Neural crest cell (in vitro differentiated cells): ENCODE measurements at places on chromosomes 12 and 14. TPM values are rescaled to one million over a fixed set of nuclear protein-coding genes. Genes with fewer than 3 reads are reported as not detected.

DNA sequence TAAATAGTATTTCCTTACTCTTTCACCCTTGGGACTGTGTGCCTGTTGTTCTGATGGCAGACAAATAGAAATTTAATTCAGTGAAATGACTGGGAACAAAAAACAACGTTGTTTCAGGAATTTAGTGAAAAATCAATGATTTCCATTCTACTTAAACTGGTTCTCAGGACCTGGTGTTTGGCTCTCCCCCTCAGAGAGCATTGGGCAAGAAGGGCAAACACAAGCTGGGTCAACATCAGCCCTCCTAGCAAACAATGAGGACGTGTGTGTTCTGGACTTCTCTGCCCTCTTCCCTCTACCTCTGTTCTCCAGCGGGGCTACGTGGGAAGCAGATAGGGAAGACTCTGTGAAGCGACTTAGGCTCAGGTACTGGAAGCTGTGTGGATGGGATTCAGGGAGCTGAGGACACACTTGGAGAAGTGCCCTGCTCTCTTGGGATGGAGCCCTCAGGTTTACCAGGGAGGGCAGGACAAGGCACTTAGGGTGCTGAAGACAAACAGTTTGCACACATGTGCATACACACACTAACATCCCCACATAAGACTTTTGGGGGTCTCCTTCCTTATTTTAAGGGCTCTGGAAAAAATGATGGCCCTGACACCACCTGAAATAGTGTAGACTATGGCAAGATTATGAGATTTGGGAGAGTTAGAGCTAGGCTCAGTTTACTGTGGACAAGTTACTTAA is 7.6 kb upstream of the SERPINA1 start:
- DNase-seq, result no peak

GRCh38 chr12:16154990-16155389 is 122.5 kb downstream of the SLC15A5 start:
- no peak for DNase-seq

TMTC1 gene
- 13.1 and 13.2 TPM in 2 replicates for total RNA-seq

GRCh38 chr12:48932878-48933277 is 7.6 kb upstream of the FKBP11 start:
- no peak for DNase-seq

TAS2R31 gene
- total RNA-seq, result 2.1 and 2.5 TPM in 2 replicates

GRCh38 chr14:52067873-52068614 is 815 bp downstream of the NID2 start:
- peak; percentile 28 for DNase-seq

- no peak for DNase-seq
Measured at GRCh38 chr12:119843100-119843499, 34.0 kb downstream of the CIT start.

DNA sequence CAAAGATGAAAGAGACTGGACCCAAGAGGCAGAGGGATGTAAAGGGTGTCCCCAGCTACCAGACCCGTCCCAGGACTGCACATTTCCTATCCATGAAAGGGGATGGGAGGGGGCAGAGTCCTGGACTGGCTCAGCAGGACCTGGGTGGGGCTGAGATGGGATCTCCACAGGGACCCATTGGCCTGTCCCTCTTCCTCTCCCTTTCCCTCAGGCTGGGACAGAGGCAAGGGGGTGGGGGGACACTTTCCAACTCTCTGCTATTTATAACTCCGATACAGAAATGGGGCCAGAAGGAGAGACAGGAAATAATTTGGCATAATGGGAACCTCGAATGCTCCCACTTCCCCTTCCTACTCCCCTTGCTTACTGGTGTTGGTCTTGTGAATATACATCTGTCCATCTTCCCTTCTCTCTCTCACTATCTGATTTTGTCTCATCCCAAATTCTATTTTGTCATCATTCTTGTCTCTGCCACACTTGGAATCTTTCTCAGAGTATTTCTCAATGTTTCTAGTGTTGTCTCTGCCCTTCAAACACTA is 1.1 kb upstream of the ITGA7 start:
- DNase-seq, result no peak
